Thyroid gland (tissue), 4 donors: ENCODE measurements at places on chromosomes 4 and X.
A peak's percentile ranks its signal among the peaks of the same experiment; 100 is the strongest.

DNA sequence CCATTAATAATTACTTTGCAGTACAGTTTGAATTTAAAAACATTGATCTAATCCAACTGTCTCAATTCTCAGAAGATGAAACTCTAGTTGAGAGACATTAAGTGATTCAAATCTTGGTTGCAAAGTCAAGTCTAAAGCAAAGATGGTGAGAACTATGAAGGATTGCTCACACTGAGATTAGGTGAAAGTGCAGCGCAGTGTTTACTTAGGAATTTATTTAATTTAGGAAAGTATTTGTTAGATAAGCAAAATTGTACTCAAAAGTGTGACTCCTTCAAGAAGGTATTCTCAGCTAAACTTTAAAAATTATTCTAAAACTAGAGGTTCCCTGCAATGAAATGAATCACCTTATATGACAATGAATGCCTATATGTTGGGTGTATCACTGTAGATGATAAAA is 454.9 kb downstream of the PDGFC start:
- DNase-seq: no peak

DNA sequence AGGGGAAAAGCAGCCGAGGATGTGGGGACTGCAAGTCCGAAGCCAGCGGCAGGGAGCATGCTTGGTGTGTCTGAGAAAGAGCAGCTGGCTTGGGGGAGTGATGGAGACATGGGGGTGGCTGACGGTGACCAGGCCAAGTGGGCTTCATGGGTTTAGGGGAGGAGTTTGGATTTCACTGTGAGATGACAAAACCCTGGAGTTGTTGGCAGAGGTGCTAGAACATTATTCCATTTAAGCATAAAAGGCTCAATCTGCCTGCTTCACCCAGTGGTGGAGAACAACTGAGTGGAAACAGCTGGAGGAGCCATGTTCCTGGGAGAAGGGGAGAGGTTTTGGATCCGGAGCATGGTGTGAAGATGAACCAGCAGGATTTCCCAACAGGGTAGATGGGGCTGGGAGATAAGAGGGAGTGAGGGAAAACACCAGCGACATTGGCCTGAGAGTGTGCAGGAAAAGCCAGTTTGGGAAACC is 318.0 kb upstream of the TAPT1 start:
- no peak for DNase-seq

DNA sequence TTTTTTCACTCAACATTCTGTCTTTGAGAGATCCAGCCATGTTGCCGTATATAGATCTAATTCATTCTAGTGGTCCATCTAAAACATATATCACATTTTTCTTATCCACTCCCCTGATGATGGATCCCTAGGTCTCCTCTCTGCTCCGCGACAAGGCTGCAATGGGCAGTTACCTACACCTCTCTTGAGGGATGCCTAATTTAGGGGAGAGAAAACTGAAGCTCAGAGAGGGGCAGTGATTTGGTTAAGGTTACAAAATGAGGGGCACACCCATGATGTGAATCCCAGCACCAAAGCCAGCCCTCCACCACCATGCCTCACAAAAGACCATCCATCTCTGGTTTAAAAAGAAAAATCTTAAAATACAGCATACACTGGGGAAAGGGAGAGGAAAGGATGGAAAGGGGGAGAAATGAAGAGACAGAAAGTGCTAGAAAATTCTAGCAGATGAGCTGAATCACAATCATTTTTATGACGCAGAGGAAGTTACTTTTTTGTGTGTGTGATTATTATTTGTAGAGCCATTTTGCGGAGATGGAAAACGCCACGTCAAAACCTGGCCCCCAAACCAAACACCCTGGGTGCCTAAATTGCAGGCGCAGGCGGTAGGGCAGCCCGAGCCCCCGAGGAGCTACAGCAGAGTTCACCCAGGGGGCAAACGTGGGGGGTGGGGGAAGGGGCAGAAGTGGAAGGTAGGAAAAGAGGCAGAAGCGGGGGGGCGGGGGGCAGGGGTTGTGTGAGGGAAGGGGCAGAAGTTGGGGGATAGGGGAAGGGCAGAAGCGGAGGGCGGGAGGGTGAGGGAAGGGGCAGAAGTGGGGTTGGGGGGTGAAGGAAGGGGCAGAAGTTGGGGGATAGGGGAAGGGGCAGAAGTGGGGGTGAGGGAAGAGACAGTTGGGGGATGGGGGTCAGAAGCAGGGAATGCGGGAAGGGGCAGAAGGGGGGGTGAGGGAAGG is 1.3 kb upstream of the TSPYL2 start:
- no peak for DNase-seq

DNA sequence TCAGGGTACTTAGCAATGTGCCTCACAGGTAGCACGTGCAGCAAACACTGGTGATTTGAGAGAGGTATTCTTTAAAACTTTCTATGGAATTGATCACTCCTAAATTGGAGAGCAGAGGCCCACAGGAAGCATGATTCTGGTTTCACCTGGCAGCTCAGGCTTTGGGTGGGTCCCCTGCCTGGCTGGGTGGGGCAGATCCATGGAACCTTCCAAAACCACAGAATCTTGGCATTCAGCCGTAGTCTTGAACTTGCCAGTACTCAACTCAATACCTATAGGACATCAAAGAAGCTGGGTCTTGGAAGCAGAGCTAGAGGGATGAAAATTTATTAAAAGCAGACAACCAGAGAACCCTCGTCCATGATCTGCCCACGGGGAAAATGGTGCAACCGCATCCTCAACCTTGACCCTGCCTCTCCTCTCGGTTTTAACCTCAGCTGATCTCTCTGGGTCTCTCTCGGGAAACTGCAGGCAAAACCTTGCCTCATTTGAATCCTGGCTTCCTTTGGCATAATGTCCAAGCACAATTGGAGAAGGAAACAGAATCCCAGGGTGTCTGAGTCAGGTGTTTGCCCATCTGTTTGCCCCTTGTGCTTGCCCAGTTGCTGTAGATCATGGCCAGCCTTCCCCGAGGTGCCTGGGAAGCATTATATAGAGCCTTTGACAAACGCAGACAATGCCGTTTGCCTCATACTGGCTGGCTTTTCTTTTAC is 22.9 kb downstream of the OTOP1 start:
- DNase-seq: no peak

GRCh38 chr4:112765317-112765974 is 128.5 kb downstream of the LARP7 start:
- no peak for DNase-seq

DNA sequence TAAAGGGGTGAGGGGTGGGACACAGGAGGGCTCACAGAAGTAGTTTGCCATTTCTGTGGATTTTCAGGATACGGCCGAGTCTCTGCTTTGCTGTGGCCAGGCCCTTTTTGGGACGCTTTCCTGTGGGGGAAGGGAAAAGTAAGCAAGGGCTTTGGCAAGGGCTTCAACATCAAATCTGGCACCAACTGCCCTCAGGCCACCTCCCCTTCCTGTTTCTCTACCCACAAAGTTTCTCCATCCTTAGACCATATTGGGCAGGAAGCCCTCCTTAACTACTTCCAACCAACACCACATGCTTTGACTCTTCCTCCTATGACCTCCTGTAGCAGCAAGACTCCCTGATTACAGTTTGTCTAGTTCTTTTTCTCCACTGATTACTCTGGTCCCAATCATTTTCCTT is 105.1 kb downstream of the PHF8 start:
- no peak for DNase-seq

DNA sequence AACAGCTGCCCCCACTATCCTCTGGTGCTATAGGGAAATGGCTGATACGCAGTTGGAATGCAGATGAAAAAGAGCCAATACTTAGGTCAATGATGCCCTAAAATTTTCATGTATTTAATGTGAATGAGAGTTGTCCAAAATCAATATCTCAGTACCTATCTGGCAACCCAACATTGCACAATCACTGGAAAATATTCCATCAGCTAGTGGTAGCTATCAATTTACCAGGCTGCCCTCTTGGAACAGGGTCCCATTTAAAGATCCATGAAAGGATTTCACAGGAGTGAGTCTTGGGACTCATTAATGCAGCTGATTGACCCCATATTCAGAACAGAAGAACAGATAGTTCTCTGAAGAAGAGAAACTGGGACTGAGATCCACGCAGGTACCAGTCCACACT is 638.9 kb downstream of the SMARCA1 start:
- no peak for DNase-seq

DNA sequence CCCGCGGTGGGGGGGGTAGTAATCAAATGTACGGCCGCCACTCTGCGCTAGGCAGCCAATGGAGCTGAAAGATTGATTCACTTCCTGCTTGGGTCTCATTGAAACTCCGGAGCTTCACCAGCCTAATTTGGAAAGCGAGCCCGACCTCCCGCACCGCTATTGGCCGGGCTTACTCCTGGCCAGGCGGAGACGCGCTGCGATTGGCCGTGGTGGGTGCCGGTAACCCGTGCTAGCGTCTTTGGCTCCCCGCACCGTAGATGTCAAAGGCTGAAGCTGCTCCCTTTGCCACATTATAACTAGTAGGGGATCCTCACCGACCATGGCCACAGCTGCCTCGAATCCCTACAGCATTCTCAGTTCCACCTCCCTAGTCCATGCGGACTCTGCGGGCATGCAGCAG is at the start of gene POU3F4:
Gene POU3F4 (plus strand): TSS at position 285 of the 400 bp plus-strand sequence. CDS start 35 bp downstream, at position 320.
- DNase-seq: peak; percentile 30

DNA sequence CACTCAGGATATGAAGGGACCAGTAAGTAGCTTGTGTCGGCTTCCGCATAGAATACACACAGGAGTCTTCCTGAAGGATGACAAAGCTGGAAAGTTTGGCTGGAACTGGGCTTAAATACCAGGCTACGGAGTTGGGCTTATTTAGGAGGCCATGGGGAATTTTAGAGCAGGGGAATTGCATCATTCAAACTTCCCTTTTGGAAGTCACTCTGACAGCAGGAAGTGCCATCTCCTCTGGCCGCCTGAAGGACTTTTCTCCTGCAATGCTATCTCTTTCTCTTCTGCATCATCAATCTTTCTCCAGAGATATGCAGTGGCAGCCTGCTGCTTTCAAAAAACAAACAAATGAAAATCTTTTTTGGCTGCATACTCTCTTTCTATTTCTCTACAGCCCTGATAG is 48.4 kb upstream of the PAK3 start:
- DNase-seq: no peak

DNA sequence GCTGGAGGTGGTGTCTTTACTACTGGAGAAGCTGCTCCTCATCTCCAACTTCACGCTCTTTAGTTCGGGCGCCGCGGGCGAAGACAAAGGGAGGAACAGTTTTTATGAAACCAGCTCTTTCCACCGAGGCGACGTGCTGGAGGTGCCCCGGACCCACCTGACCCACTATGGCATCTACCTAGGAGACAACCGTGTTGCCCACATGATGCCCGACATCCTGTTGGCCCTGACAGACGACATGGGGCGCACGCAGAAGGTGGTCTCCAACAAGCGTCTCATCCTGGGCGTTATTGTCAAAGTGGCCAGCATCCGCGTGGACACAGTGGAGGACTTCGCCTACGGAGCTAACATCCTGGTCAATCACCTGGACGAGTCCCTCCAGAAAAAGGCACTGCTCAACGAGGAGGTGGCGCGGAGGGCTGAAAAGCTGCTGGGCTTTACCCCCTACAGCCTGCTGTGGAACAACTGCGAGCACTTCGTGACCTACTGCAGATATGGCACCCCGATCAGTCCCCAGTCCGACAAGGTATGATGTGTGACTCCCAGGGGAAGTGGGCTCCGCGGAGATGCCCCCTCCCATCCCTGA is 634 bp downstream of the LRAT start:
- peak; percentile 12 for DNase-seq

GRCh38 chrX:34585561-34585960 is 71.5 kb downstream of the TMEM47 start:
- no peak for DNase-seq

GRCh38 chrX:2596045-2596444 is 95.0 kb upstream of the CD99 start:
- DNase-seq: no peak

GRCh38 chr4:94409962-94410361 is 41.8 kb upstream of the PDLIM5 start:
- DNase-seq: no peak

DNA sequence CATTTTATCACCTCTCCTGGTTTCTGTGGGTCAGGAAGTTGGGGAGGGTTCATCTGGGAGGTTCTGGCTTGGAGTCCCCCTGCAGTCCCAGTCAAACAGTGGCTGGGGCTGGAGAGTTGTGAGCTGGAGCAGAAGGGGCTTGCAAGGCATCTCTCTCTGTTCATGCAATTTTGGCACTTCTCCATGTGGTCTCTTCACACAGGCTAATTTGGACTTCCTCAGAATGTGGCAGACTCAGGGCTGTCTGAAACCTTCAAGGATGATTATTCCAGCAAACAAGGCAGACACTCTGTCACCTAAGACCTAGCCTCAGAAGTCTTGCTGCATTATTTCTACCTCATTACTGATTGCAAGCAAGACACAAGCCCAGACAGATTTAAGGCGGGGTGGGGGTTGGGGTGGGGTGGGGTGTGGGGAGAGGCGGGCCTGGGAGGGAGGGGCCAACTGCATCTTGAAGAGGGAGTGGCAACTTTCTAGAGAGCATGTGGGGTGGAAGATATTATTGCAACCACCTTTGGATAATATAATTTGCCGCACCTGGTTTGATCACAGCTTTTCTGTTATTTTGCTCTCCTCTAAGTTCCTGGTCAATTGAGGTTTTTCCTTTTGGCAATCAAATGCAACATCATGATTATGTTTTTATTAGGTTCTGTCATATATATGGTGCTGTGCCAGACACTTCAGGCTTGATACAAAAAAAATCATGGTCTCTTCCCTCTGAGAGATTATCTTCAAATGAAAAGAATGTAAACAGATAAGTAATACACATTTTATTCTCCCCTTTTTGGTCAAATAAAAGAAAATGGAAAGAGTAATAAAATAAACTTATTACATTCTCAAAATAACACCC is 799.5 kb downstream of the RPA4 start:
- DNase-seq: no peak

- DNase-seq: no peak
Measured at GRCh38 chrX:19705196-19705769, 182.1 kb downstream of the SH3KBP1 start.
